ENCODE measurements at places on chromosomes 16 and 17.

- DNase-seq: peak; percentile 85
Observed at GRCh38 chr16:29899516-29900101, at the start of gene SEZ6L2. Gene SEZ6L2 (minus strand): TSS chr16:29899550. CDS start chr16:29899019, 531 bp downstream.

DNA sequence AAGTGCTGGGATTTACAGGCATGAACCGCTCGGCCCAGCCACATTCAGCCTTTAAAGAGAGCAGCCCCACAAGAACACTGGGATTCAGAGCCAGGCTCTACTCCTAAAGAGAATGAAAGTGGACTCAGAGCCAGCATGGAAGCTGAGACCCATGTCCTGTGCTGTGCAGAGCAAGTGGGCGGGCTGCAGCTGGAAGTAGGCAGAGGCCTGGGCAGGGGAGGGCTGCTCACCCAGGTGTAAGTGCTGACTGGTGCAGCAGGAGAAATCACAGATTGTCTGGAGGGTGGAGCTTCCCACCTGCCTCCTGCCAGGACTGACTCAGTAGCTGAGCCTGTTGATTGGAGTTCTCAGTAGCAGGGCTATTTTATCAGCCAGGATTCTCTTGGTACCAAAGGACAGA, 178.7 kb downstream of the KATNIP start:
- DNase-seq: no peak

DNA sequence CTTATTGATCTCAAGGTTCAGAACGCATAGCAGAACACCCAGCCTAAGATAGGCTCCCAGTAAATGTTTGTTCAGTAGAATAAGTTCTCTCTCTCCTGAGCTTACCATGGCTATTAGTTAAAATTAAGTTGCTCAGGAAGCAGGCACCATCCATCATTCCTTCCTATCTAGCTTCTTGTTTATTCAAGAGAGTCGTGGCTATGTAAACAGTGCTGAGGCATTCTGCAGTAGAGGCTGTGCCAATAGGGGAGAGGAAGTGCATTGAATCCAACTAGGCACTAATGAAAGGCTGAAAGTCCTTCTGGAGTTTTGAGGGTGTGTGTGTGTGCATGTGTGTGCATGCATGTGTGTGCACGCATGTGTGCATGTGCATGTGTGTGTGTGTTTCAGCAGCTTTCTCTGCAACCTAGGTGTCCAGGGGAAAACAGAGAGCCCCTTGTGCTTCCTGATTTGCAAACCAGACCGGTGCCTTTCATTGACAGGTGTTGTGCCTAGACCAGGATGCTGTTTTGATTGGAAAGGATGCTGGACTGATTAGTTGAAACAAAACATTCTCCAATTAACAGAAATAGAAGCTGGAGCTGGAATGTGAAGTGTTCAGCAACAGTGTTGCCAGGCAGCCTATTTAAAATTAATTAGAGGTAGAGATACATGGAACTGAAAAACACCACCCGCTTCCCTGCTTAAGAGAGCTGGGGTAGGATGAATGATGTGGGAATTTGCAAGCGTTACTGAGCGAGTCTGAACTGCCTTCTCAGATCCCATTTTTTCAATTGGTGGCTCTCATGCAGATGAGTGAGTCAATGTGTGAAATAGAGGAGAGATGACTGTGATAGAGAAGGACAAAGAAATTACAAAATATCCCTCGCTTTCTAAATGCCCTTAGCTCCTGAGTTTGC, 103.3 kb upstream of the CLEC3A start:
- no peak for DNase-seq

DNA sequence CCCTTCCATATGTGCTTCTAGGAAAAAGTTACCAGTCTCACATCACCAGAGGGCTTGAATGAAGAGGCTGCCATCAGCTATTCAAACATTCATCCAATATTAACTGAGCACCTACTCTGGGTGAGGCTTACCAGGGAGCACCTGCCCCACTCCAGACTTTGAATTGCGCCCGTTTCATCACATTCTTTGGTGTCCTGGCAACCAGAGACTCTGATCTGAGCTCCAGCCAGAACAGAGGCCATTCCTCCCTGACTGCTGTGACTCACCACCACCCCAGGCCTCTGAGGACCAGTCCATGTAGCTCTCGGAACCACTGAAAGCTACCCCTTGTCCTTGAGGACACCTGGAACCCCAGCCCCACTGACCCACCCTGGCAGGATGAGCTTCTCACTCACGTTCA, at the start of gene C16orf96:
Gene C16orf96, plus strand, starts transcription at position 229 of the 400 bp plus-strand sequence. Its CDS starts 150 bp downstream, at position 379.
- DNase-seq: no peak

GRCh38 chr17:57527221-57528057, 217.7 kb downstream of the CCDC182 start:
- no peak for DNase-seq

GRCh38 chr16:19094542-19095365, 19.0 kb upstream of the ITPRIPL2 start:
- no peak for DNase-seq

DNA sequence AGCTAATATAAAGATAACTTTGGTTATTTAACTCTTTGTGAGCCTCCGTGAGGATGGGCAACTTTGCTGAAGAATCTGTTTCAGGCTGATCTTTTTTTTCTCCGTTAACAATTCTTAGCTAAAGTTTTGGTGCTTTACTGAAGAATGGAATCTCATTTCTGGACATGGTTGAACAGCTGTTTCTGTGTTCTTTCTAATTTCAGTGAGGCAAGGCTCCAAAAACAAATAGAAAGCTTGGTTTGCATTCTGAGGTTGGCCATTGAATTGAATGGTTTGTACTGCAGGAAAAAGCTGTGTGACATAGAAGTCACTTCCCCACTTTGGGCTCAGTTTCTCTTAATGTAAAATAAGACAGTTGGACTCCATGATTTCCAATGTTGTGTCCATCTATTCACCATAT, 22.3 kb upstream of the HLF start:
- no peak for DNase-seq

GRCh38 chr17:76410328-76410965, 26.0 kb downstream of the SPHK1 start:
- DNase-seq: no peak

Measured in stimulated activated CD4-positive, alpha-beta T cell treated with anti-CD3 and anti-CD28 coated beads, Interleukin-2, amount 100 ng/mL, for 48 hours (primary cell).